ENCODE measurements at places on chromosomes 3 and 15. TPM values are rescaled to one million over a fixed set of nuclear protein-coding genes. Genes with fewer than 3 reads are reported as not detected.

Gene OR5H1
- not detected for total RNA-seq

Gene PLCB2
- total RNA-seq: 4.0 TPM

Gene AAGAB
- total RNA-seq: 64.9 TPM

Gene ZNF280D
- 28.7 TPM for total RNA-seq

Gene THAP10
- total RNA-seq: 1.9 TPM

Gene HYKK
- total RNA-seq: 6.8 TPM

Gene NEK4
- total RNA-seq: 39.2 TPM

Gene COL6A6
- total RNA-seq: not detected

Gene TMEM202
- not detected for total RNA-seq

Gene NMNAT3
- 17.5 TPM for total RNA-seq

Gene CTXN2
- total RNA-seq: not detected

Gene IMPG2
- 0.07 TPM for total RNA-seq

Gene TMEM62
- 22.0 TPM for total RNA-seq

Gene GXYLT2
- total RNA-seq: 3.4 TPM

Gene PLA2G4E
- total RNA-seq: 1.4 TPM

Gene TEX55
- not detected for total RNA-seq

Gene KBTBD13
- not detected for total RNA-seq

Gene MYZAP
- 4.3 TPM for total RNA-seq

Gene PRSS50
- not detected for total RNA-seq

Gene SCAANT1
- total RNA-seq: not detected

Gene CLRN1
- not detected for total RNA-seq

Gene XCR1
- total RNA-seq: not detected

Gene C2CD4B
- 0.50 TPM for total RNA-seq

Gene CA12
- 1.3 TPM for total RNA-seq

Gene IL17RC
- total RNA-seq: 8.5 TPM

Gene SLC28A2
- 0.11 TPM for total RNA-seq

Gene TRPM1
- total RNA-seq: not detected

Gene CSPG5
- total RNA-seq: 0.67 TPM

Gene CDC25A
- 35.5 TPM for total RNA-seq

Gene CCR3
- total RNA-seq: 0.64 TPM

Gene SRGAP3
- total RNA-seq: 1.3 TPM

Gene RASL12
- 6.0 TPM for total RNA-seq

Gene IP6K2
- total RNA-seq: 100 TPM

Gene IL17RD
- total RNA-seq: 3.1 TPM

Gene TSC22D2
- total RNA-seq: 33.6 TPM

Gene ADAMTS9
- total RNA-seq: 4.0 TPM

Gene TMEM266
- 0.28 TPM for total RNA-seq

Gene ACKR4
- not detected for total RNA-seq

Gene PLA1A
- 0.75 TPM for total RNA-seq

Gene CCDC54
- not detected for total RNA-seq

Gene KNL1
- total RNA-seq: 24.8 TPM

Gene CPNE4
- total RNA-seq: not detected

Gene SLC12A8
- 23.3 TPM for total RNA-seq

Gene SOX14
- total RNA-seq: not detected

Gene RNU5B-1
- not detected for total RNA-seq

Gene A4GNT
- total RNA-seq: not detected

Gene AP3B2
- 0.82 TPM for total RNA-seq

Gene WNT5A
- 8.9 TPM for total RNA-seq
